ENCODE measurements at places on chromosomes 16 and 17.
A peak's percentile ranks its signal among the peaks of the same experiment; 100 is the strongest.

GRCh38 chr16:6641091-6641490, 691.6 kb upstream of the RBFOX1 start:
- DNase-seq, result no peak

DNA sequence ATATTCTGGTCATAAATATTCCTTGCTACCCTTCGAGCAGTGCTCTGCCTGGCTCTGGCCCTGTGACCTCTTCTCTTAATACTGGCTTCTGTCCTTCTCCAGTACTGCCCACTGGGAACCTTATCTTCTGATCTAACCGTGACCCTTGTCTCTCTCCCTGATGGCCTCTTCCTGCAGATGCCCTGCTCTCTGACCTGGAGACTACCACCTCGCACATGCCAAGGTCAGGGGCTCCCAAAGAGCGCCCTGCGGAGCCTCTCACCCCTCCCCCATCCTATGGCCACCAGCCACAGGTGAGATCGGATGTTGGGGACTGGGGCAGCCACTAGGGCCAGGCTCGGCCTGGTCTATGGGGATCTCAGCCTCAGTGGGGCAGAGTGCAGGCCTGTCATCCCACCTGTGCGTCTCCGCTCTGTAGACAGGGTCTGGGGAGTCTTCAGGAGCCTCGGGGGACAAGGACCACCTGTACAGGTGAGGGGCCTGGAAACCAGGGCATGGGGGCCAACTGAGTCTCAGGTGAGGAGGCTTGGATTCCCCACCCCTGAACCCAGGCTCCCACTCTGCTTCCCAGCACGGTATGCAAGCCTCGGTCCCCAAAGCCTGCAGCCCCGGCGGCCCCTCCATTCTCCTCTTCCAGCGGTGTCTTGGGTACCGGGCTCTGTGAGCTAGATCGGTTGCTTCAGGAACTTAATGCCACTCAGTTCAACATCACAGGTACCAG, 1.5 kb downstream of the TGFB1I1 start:
- DNase-seq, result no peak

DNA sequence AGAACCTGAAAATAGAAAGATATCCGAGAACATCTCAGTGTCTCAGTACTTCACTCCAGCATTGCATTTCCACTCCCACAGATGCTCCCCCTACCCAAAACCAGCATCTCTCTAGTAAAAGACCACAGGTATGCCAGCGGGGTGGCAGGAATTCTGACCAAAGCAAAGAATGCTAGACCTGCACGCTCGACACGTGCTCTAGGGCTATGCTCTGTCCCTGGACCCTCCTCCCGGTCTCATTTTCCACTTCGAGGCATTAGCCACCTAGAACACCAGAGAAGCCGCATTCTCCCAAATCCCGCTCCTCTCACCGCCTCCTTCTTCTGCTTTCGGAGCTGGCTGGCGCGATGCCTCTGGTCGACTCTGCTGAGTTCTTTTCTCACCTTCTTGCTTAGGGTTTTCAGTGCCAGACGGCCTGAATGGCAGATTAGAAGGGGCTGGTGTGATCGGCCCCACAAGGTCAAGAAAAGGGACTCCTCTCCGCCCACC, 487 bp downstream of the TSR1 start:
- DNase-seq, result no peak

DNA sequence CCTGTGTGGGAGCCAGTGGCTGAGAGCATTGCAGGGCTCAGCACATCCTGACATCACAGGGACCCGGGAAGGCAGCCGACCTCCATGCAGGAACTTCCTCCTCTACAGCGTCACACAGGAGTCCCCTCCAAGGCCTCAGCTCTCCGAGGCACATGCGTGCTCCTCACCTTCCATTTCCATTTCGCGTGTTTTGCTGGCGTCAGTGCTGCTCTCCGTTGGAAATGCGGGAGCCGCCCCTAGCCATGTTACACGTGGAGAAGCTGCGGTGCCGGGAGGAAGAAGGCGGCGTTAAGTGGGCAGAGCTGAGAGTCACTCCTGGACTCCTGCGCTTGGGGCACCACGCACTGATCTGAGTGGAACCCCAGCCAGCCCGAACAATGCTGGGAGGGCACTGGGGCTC, 25.2 kb upstream of the CRISPLD2 start:
- DNase-seq, result no peak

GRCh38 chr17:18928628-18929125, 23.3 kb upstream of the SLC5A10 start:
- peak; percentile 34 for DNase-seq

DNA sequence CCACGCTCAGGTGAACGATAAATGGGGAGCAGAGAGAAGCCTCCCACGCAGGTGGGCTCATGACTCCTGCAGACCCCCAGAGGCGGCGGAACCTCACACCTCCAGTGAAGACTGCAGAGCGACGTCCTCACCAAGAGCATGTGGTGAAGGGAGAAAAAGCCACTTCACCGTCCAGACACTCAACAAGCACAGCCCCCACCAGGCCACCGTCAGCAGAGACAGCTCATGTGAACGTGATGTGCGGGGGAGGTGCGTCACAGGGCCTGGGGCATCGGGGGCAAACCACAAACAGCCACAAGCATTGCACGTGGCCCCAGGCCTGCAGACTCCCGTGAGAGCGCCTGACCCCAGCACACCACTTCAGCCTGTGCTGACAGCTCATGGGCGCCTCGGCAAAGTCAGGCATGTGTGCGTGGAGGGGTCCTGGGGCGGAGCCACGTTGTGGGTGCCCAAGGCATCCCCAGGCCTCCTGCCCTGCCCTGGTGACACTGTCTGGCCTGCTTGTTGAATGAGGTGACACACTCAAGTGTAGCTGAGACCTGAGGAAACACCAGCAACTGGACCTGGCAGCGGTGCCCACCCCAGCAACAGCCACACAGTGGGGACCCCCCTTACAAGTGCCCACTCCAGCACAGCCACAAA, 19.0 kb downstream of the LMF1 start:
- DNase-seq, result no peak

- DNase-seq, result no peak
Measured at GRCh38 chr17:48715496-48716399, 6.6 kb downstream of the PRAC1 start.

DNA sequence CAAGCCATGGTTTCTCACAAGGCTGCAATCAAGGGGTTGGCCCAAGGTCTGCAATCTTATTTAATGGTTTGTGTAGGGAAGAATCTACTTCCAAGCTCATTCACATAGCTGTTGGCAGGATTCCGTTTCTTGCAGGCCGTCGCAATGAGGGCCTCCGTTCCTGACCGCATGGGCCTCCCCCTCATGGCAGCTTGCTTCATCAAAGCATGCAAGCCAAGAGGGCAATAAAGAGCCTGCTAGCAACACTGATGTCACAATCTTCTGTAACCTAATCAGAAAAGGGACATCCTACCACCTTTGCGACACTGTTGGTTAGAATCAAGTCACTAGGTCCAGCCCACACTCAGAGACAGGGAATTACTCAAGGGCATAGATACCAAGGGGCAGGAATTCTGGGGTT, 95.5 kb downstream of the CCT6B start:
- DNase-seq, result no peak

GRCh38 chr16:21946889-21947635, 6.1 kb upstream of the UQCRC2 start:
- DNase-seq, result no peak

DNA sequence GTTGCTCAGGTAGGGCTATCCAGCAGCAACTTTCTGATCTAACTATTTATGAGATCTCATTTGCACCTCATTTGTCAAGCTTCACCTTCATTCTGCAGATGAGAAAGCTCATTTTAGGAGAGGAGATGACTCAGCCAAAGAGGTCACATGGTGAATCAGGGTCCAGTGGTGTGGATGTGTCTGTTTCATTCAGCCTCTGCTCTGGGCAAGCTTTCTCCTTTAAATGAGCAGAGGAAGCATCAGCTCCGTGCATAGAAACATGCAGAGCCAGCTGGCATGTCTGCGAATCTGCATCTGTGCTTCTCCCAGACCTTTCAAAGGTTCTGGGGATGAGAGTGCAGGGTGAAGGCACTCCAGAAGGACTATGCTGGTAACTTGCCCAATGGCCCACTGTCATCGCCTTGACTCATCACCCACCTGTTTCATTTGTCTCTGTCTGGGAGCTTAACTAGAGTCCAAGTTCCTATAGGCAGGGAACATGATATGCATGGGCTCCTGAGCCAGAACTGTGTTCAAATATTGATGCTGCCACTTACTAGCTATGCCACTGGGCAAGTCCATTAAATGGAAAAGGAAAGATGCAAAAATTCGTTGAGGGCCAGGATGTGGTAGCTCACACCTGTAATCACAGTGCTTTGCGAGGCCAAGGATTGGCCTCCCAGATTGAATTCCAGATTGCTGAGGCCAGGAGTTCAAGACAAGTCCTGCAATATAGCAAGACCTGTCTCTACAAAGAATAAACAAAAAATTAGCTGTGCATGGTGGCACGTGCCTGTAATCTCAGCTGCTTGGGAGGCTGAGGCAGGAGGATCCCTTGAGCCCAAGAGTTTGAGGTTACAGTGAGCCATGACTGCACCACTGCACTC, 67.1 kb upstream of the NLK start:
- DNase-seq, result no peak

DNA sequence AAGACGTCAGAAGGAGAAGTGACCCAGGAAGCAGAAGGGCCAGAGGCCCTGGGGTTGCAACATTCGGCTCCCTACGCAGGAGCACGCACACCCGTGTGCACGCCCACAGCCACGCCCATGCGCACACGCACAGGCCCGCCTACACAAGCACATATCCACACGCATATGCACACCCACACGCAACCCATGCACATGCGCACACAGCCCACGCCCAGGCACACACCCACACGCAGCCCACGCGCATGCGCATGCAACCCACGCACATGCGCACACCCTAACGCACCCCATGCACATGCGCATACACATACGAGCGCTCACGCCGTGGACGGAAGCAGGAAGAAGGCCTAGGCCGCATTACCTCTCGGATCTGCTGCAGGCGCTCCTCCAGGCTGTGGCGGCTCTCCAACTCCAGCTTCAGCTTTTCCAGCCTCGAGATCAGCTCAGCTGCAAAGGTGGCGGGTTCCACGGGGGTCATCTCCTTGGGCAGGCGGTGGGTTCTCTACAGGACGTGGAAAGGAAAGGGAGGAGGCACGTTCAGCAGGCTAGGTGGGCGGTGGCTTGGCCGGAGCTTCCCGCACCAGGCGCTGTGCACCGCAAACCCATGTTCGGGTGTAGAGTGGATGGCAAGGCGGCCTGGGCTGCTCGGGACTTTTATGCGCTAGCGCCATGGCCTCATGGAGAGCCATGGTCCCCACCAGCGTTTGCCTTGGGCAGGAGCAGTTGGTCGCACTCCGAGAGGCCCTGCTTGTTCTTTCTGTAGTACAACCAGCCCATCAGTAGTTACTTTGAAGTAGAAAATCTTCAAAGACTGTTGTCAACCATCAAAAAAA, 23.4 kb downstream of the AXIN2 start:
- no peak for DNase-seq

DNA sequence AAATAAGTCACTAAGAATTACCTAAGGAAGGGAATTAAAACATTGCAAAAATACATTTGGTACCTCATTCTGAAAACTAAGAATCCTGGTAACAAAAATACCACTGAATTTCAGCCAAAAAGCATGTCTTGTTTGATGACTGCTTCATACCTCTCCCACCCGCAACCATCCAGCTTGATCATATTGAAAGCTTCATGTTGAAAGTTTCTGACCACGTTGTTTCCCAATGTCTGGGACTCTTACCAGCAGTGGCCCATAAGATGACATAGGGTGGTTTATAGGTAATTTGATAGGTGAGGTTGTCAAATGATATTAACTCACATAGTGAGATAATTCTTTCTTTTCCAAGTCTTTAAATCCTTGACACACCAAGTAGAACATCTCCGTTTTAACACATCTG, 139.3 kb downstream of the CDH11 start:
- no peak for DNase-seq

- DNase-seq, result no peak
Measured at GRCh38 chr16:86821895-86822294, 243.5 kb downstream of the FOXL1 start.

DNA sequence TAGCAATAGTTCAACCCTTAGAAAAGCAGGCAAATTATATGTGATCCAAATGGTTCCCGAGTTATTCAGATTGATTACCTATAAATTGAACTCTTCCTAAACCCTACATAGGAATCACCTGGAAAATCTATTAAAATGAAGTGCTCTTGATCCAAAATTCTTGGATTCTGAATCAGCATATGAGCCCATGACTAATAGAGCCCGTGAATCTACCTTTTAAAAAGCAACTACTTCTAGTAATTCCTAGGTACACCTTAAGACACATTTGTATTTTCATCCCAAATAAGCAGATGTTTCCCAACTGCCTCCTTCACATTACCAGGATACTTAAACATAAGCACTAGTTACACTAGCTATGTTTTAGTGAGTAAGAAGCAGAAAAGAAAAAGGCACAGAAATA, 1171.0 kb upstream of the GOT2 start:
- no peak for DNase-seq

DNA sequence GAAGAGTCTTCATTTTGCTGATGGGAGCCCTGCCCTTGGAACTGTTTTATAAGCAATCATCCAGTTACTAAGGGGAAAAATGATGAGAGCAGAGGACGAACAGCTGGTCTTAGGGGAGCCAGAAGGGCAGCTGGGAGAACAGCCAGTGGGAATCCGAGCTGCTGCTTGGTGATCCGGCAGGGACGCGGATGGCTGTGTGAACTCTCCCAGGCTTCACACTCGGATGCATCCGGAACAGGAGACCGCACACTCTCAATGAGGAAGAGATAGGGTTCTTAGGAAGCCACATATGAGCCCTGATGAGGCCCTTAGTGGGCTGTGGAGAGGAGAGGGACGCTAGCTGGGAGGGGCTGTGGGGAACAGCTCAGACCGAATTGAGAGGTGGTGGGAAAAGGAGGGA, 5.0 kb upstream of the CACNG5 start:
- no peak for DNase-seq

GRCh38 chr17:72404872-72405271, 284.1 kb downstream of the SOX9 start:
- DNase-seq, result no peak

- no peak for DNase-seq
Measured at GRCh38 chr17:33335491-33336173, 42.5 kb upstream of the ASIC2 start.

DNA sequence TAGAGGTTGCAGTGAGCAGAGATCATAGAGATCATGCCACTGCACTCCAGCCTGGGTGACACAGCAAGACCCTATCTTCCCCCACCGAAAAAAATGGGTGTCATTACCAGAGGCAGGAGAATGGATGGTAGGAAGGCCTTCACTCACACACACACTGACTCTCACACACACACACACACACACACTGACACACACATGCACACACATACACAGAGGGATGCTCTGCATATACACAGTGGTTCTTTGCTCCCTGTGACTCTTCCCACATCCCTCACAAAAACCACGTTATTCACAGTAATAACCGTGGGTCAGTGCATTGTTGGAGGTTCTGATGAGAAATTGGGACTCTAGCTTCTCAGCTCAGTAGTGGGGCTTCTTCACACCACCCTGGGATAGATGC, 300.2 kb upstream of the N4BP1 start:
- DNase-seq, result no peak

DNA sequence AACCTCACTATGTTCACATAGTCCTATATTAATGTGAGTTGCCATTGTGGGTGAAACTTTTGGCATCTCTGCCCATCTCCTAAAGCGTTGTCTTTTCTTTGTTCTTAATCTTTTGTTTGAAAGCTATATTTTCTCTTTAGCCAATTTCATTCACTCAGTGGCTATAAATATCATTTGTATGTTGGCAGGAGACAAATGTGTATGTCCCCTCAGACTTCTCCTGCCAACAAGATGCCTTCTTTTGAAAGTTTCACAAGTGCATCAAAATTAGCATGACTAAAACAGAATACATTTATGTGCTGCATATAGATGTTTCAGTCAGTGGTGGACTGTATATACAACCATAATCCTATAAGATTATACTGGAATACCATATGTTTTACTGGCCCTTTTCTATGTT, 109.0 kb downstream of the CA10 start:
- DNase-seq, result no peak

GRCh38 chr17:34135841-34136240, 119.2 kb upstream of the CCL2 start:
- DNase-seq, result no peak

Measured in T-helper 2 cell (primary cell).